Keratinocyte (primary cell): ENCODE measurements at places on chromosomes 5 and 9. TPM values are rescaled to one million over a fixed set of nuclear protein-coding genes. Genes with fewer than 3 reads are reported as not detected.

The PCDHA13 gene
- polyA plus RNA-seq = 0.04 to 0.12 TPM in 2 of 3 replicates, not detected in the other

The STKLD1 gene
- 0.39 to 0.77 TPM in 2 of 3 replicates, not detected in the other for polyA plus RNA-seq

The CCDC127 gene
- polyA plus RNA-seq = 4.6 to 5.7 TPM (median 4.9 TPM) in 3 replicates

DNA sequence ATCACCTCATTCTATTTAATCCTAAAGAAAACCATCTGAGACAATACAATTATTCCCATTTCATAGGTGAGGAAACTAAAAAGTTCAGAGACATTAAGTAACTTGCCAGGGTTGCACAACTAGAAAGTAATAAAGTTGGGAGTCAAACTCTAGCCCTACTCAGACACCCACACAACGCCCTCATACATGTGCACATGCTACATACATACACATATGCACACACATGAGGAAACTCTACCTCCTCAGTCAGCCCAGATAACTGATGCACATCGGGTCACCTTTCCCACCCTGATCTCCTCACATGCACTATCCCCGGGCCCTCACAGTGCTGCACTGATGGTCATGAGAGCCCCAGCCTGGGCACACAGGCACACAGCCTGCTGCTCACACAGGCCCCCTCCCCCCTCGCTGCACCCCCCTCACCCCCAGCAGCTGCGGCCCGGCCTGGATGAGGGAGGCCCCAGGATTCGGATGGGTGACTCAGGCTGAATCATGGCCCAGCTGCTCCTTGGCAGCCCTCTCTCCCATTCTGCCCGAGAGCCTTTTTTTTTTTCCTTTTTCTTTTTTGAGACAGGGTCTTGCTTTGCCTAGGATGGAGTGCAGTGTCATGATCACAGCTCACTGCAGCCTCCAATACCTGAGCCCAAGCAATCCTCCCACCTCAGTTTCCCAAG is 5.0 kb upstream of the GPRIN1 start:
- H3K27ac ChIP-seq = no peak overlapping the region
- no peaks in the 10 kb centered on the region for H3K36me3 ChIP-seq
- H3K27me3 ChIP-seq = peaks cover 16% of the 10 kb centered on the region
- peaks cover 32% of the 10 kb centered on the region for H3K4me1 ChIP-seq

DNA sequence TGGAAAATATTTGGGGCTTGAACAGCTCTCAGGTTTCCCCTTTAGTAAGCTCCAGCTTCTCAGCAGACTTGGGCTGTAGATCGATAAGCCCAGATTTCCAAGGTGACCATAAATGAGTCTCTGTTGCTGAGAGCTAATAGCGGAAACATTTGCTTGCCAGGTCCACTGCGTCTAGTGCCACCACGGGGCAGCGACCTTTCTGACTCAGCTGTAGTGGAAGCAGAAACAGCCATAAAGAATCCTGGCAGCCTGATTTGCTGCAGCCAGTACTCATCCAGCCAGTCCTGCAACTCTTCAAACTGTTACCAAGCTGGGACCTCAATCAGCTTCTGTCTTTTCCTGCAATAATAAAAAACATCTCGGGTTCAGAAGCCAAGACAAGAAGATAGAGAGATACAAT is 241.7 kb downstream of the DOCK8 start:
- no peaks in the 10 kb centered on the region for H3K27me3 ChIP-seq
- no peak for DNase-seq
- no peaks in the 10 kb centered on the region for H3K36me3 ChIP-seq
- no peak overlapping the region for H3K4me3 ChIP-seq
- H3K27ac ChIP-seq = no peak overlapping the region

The FGF10 gene
- polyA plus RNA-seq = not detected in 3 replicates

DNA sequence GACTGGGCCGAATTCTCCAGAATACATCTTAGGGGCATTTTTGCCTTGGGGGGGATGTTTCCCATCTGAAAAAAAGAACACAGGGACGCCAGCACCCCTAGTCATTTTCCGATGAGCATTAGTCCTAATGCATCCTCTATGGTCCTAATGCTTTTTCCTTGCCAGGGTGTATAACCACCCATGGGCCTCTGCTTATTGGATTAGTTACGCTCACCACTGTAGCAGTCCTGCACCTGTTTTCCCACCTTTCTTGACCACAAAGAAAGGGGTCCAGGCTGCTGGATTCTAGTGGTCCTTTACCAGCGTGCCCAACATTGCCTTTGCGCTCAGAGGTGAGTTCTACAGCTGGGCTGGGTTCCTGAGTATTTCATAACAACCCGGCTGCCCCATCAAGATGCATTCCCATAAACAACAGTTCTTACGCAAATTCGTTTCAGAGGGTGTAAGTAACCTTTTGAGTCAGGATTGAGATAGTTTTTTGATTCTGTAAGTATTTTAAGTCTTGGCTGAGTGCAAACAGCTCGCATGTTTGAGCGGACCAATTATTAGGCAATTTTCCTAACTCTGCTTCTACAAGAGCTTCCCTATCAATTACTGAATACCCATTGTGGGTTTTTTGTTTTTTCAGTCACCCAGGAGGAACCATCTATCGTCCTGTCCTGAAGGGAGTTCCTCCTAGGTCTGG is 135.1 kb downstream of the DROSHA start:
- H3K27me3 ChIP-seq = no peaks in the 10 kb centered on the region
- no peak overlapping the region for H3K27ac ChIP-seq
- no peak overlapping the region for H3K4me3 ChIP-seq
- no peak for DNase-seq
- peaks cover 2% of the 10 kb centered on the region for H3K4me1 ChIP-seq

GRCh38 chr9:17222932-17223331 is 88.1 kb downstream of the CNTLN start:
- no peak overlapping the region for H3K4me3 ChIP-seq
- H3K4me1 ChIP-seq = no peaks in the 10 kb centered on the region

The SLC34A1 gene
- 0.02 to 0.07 TPM (median 0.06 TPM) in 3 replicates for polyA plus RNA-seq

The SH3TC2 gene
- 13.8 to 19.0 TPM (median 18.9 TPM) in 3 replicates for polyA plus RNA-seq

- peaks cover 58% of the 10 kb centered on the region for H3K4me1 ChIP-seq
- H3K27me3 ChIP-seq = no peaks in the 10 kb centered on the region
- no peak overlapping the region for H3K4me3 ChIP-seq
- peak; percentile 76 for DNase-seq
Measured at GRCh38 chr5:96629774-96630173, 32.4 kb upstream of the CAST start.

The SLC45A2 gene
- polyA plus RNA-seq = 0.04 to 0.05 TPM in 2 of 3 replicates, not detected in the other
